Stimulated activated CD4-positive, alpha-beta T cell treated with anti-CD3 and anti-CD28 coated beads, Interleukin-2, amount 100 ng/mL, for 4 hours (primary cell): ENCODE measurements at places on chromosomes 3 and 15.

GRCh38 chr3:114770874-114771273, 376.2 kb downstream of the ZBTB20 start:
- DNase-seq, result no peak

DNA sequence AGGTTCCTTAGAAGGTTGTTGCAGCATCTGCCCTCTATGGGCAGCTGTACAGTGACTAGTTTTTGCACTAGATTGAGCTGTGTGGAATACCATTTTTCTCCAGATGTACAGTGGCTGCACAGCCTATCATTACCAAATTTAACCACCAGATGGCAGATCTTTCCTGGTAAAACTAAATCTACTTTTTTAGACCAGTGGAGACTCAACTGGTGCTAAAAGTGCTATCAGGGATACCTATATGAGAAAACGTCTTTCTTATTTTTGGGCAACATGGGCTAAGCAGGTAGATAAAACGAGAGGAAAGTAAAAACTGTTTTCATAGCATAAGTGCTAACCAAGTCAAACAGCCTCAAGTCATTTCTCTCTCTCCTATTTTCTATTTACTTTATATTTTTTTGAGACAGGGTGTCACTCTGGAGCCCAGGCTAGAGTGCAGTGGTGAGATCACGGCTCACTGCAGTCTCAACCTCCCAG, 21.2 kb downstream of the IGSF10 start:
- DNase-seq, result no peak

- no peak for DNase-seq
These were observed 1.8 kb downstream of the SLC6A1 start for GRCh38 chr3:10994306-10994705.

DNA sequence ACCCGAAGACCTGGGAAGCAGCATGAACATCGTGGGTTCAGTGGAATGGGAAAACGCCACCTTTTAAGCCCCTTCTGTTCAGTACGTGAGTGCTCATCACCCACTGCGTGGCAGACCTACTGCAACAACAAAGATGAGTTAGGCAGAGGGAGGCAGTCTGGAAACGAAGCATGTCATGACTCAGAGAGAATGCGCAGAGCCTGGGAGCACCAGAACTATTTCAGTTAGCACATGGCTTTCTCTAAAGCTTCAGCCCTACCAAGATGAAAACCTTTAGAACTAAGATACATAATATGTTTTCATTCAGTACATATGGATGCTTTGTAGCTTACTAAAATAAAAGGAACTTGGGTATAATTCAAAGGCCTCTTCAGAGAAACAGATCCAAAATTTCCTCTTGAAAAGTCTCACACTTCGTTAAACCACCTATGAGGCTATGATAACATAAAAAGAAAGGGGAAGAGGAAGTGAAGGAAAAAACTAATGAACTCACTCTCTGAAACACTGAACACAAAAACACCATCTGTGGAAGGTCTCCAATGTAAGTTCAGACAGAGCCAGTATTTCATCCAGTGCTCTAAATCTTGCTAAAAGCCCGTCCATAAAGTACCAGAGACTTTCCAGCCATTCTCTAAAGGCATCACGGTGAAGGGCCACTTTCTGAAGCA, 140.1 kb downstream of the OCA2 start:
- DNase-seq, result no peak

DNA sequence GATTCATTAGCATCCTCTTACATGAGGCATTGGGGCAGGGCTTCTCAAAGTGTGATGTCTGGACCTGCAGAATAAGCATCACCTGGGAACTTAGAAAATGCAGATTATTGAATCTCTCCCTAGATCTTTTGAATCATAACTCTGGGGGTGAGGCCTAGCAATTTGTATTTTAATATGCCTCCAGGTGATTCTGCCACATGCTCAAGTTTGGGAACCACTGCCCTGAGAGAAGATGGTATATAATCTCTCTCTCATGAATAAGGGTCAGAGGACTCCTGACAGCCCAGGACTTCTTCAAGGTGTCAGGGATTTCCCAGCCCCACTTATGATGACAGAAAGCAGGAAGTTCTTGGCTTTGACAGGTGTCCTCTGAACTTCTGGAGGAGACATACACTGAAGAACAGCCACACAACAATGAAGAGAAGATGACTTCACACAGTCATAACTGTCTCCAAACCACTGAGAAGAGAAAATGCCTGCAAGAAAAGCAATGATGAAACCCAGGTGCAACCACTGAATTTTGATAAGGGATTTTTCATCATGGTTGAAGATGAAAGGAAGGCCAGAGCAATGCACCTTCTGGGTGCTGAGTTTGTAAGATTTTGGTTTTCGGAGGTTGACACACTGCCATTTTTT, 211.9 kb upstream of the MRPL3 start:
- no peak for DNase-seq

GRCh38 chr15:62035256-62035924, 24.9 kb downstream of the VPS13C start:
- DNase-seq, result no peak

DNA sequence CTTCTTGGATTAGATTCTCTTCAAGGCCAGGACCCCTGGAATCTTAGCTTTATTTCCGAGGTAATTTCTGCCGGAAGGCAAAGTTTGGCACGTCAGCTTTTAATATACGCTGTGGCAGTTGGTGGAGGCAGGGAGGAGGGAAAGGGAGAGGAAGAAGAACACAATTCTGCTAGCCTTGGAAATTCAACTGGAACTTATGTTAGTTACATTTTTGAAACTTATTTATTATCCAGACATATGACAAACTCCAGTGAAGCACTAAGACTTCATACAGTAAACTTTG, 100.1 kb upstream of the TSC22D2 start:
- no peak for DNase-seq

GRCh38 chr3:152460936-152461335, 192.2 kb downstream of the MBNL1 start:
- no peak for DNase-seq

DNA sequence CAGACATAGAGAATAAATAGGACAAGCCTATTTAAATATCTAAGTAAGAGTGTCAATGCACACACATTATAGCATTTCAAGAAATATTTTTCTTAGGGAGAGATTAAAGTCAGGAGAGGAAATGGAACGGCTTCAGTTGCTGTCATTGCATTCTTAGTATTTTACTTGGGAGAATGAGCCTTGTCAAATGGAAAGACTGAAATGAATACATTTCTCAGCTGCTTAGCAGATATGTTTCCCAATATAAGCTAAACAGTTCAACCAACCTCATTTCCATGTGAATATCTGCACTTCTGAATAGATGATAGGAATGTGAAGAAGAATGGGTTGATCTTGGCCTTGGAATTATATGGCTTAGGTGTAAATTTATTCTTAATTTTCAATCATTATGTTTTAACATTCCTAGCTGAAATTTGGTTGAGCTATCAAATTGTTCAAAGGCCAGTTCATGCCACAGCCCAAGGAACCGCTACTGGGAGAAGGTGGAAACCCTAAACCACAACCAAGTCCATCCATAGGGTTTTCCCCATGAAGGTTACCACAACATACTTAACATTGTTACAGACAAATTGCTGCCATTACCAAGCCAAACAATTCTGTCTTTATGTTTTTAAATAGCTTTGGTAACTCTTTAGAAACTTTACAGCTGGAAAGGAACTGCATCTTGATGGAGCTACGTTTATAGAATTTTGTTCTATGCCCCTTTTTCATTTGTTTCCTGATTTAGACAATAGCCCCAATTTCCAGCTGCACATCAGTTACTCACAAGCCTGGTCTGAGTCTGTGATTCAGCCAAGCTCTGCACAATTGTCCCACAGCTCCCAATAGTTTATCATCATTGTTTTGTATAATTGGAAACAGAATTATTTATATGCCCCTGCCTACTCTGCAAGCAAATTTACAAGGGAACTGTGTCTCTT, 459.6 kb downstream of the MECOM start:
- DNase-seq, result no peak
